ENCODE measurements at places on chromosomes 6 and 20. TPM values are rescaled to one million over a fixed set of nuclear protein-coding genes. Genes with fewer than 3 reads are reported as not detected.

The PLG gene
- total RNA-seq: not detected

The OVOL2 gene
- total RNA-seq: not detected

GRCh38 chr20:45060294-45060693, 40.6 kb downstream of the KCNS1 start:
- no peak for DNase-seq

- DNase-seq: peak; percentile 33
These were observed 88.6 kb downstream of the MCHR2 start for GRCh38 chr6:99905209-99906106.

GRCh38 chr20:57957411-57958049, 247.7 kb upstream of the PMEPA1 start:
- peak; percentile 48 for DNase-seq

DNA sequence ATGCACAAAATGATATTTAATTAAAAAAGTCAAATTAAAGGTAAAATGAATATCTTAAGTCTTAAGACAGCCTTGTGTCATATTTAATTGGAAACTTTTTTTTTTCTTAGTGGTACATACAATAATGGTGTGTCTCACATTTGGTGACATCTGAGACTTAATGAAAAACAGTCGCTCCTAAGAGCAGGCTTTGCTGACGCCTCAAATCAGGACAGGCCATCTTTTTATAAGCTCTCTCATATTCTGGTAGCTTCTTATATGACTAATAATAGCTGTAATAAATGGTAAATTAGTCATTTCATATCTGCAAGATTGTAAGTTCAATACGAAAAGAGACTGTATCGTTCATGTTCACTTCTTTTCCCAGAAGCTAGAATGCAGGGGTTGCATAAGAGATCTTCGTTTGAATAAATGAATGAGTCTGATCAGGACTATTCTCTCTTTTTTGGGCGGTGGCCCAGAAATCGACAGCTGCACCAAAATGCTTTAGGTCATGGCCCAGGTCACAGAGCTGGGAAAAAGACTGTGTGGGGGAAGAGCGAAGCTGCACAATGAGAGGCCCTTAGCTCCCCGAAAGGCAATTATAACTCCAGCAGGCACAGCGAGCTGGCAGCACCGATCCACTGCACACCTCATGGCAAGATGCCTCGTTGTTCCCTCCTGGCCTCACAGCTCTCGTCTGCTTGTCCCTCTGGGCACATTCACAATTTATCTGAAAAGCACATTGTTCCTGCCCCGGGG, 69.4 kb downstream of the NRN1 start:
- DNase-seq: no peak

The GRM1 gene
- 0.17 TPM for total RNA-seq

- DNase-seq: no peak
These were observed 162.6 kb upstream of the TOP1 start for GRCh38 chr20:40866056-40866455.

- no peak for DNase-seq
These were observed 767.8 kb downstream of the TFAP2A start for GRCh38 chr6:9647071-9647445.

DNA sequence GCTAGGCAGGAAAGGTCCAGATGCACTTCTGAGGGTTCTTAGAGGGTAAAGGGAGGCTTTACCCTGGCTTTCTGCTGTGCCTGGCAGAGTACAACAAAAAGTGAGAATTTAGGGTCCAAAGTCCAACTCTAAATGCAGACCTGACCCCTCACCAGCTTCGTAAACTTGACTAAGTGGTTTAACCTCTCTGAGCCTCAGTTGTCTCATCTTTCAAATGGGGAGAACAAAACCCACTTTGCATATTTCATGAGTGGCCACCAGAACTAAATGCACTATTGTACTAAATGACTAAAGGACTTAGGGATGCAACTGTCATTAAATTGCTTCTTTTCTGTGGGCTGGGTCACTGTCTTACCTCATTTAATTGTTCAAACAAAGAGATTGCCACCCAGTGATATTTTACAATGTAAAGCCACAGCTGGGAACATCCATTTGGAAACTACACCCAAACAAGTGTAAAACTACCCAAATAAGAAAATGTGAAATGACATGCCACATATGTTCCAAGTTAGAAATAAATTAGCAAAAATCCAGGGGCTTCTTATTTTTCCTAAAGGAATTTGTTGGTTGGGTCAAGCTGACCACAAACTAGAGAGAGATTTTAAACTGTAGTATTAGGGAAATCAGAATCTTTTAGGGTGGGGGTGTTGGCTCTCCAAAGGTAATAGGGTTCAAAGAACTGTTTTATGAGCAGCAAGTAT, 48.3 kb upstream of the RIN2 start:
- no peak for DNase-seq

The TCP11 gene
- total RNA-seq: 0.51 TPM

DNA sequence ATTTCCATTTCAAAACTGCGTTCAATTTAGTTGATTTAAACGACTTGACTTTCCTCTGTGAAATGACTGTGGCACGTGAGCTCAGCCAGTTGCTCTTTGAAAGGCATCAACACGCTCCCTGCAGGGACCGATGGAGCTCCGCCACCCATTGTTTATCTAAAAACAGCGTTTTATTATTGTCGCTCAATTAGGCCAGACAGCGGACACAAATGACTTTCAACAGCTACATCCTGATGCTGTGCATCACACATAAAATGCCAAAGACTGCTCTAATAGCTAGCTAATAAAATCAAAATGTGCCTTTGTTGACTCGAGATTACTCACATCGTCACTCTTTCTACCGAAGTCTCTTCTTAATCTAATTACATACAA, 332.5 kb downstream of the CD83 start:
- DNase-seq: no peak

DNA sequence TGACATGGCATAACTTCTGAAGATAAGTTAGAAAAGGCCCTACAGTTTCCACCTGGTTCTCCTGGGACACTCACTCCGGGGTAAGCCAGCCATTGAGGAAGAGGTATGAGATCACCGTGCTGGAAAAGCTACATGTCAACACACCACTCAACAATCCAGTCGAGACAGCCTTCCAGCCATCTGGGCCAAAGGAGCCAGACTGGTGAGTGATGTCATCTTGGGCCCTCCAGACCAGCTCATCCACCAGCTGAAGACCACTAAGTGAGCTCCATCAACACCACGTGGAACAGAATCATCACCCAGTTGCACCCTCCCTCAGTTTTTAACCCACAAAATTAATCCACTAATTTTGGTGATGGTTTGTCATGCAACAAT, 32.3 kb upstream of the RSPO4 start:
- no peak for DNase-seq

The KIF13A gene
- total RNA-seq: 65.0 TPM
